Effector memory CD4-positive, alpha-beta T cell (primary cell): ENCODE measurements at places on chromosomes 5 and 9.

- DNase-seq: no peak
These were observed 1.5 kb downstream of the COL27A1 start for GRCh38 chr9:114156657-114157421.

GRCh38 chr9:27189426-27189825 lies 80.4 kb downstream of the TEK start:
- no peak for DNase-seq

DNA sequence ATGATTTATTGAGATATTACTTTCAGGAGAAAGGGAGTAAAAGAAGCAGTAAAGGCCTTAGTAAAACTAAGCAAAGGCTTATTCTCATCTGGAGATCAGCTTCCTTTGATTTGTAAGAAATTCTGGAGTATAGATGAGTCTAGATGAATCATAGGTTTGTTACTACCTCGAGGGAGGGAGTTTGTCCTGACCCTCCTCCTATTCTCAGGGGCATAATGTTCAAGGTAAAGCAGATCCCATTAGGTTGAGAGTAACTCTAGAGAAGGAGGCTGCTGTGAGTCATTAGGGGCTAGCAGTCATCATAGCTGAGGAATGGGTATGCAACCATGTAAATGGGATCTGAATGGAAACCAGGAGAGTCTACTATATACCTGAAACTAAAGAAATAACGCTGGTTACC lies 155.5 kb upstream of the MOCS2 start:
- DNase-seq: no peak

GRCh38 chr5:1749346-1750124 lies 50.1 kb downstream of the MRPL36 start:
- no peak for DNase-seq

- DNase-seq: no peak
These were observed 85.1 kb upstream of the GRHPR start for GRCh38 chr9:37337301-37337890.

GRCh38 chr9:129223551-129224208 lies 45.6 kb upstream of the IER5L start:
- no peak for DNase-seq

GRCh38 chr5:174271316-174271715 lies 225.8 kb downstream of the NSG2 start:
- DNase-seq: no peak

- no peak for DNase-seq
These were observed 38.8 kb downstream of the CARTPT start for GRCh38 chr5:71757590-71758543.

- DNase-seq: no peak
These were observed 83.3 kb downstream of the GIN1 start for GRCh38 chr5:103036601-103037000.

DNA sequence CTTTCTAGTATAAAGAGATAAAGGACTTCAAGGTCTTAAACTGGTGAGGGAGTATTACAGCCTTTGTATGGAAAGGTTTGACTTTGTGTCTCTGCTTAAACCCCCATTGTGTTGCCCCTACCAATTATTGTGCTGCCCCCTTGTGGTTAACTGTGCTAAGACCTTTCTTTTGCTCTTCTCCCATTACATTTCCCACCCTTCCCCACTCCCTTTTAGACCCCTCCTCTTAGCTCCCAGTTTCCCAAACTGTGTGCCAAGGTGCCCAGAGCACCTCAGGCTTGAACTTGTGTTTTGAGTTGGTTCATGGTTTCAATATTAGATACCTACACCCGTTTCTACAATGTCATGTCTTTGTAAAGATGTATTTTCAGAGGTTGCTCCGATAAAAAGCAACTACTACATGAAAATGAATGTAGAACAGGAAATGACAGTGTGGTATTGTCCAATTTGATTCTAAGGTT lies 2.9 kb downstream of the JAK2 start:
- peak; percentile 5 for DNase-seq

GRCh38 chr5:42321785-42322184 lies 101.5 kb upstream of the GHR start:
- DNase-seq: no peak

DNA sequence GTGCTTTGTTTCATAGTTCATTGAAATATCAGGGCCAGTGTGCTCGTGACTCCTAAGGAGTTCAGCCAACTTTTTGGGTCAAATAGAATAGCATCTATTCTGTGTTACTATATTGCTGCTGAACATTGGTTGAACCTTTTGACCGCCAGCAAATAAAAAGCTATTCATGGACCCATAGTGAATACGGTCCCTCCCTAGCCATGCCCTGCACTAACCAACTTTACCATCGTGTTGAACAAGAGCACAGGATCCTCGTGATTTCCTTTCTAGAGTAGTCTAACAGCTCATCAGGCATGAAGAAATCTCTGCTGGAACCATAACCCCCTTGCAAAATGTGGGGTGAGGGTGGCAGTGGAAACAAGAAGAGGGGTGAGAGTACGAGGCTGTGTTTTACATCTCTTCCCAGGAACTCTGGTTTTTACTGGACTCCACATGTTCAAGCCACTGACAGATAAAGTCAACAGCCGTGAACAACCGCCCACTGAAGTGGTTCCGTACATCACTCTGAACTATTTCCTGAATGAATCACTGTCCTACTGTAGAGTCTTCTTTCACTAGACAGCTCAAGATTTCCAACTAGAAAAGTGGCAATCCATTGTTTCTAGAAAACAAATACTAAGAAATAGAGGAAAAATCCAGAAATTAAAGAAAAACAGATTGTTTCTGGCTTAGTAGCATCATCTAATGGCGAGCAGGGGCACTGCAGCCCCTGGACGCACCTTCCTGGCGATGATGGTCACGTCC lies 70.1 kb upstream of the SPATA31E1 start:
- no peak for DNase-seq

GRCh38 chr5:134267366-134268018 lies 41.6 kb upstream of the PPP2CA start:
- no peak for DNase-seq

- no peak for DNase-seq
These were observed 244.2 kb downstream of the EBF1 start for GRCh38 chr5:158855510-158855909.

- DNase-seq: no peak
These were observed 24.2 kb downstream of the CORO2A start for GRCh38 chr9:98168153-98168780.

GRCh38 chr9:92179286-92180001 lies 64.2 kb upstream of the SPTLC1 start:
- DNase-seq: no peak

GRCh38 chr5:171639966-171640365 lies 145.7 kb upstream of the SMIM23 start:
- no peak for DNase-seq

- no peak for DNase-seq
These were observed 169.2 kb downstream of the HSPA4 start for GRCh38 chr5:133220851-133221674.

- no peak for DNase-seq
These were observed 172.8 kb upstream of the FSTL4 start for GRCh38 chr5:133785182-133785581.

- DNase-seq: no peak
These were observed 476.8 kb upstream of the CYLC2 start for GRCh38 chr9:102518324-102518723.

- DNase-seq: no peak
These were observed 50.4 kb downstream of the POC5 start for GRCh38 chr5:75666801-75667200.

- no peak for DNase-seq
These were observed 12.5 kb downstream of the RGS3 start for GRCh38 chr9:113475992-113476391.

DNA sequence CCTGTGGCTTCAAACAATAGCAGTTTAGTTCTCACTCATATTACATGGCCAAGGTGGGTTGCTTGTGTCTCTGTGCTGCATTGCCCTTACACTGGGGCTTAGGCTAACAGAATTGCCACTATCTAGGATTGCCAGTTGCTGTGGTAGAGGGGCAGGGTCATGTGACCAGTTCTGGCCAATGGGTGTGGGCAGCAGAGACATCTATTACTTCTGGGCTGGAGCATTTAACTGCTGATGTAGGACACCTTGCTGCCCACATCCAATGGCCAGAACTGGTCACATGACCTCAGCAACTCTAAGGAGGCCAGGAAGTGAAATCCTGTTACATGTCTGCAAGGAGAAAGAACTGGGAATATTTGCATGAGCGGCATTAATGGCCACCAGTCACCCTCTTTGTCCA lies 199.3 kb downstream of the C9orf152 start:
- DNase-seq: no peak

DNA sequence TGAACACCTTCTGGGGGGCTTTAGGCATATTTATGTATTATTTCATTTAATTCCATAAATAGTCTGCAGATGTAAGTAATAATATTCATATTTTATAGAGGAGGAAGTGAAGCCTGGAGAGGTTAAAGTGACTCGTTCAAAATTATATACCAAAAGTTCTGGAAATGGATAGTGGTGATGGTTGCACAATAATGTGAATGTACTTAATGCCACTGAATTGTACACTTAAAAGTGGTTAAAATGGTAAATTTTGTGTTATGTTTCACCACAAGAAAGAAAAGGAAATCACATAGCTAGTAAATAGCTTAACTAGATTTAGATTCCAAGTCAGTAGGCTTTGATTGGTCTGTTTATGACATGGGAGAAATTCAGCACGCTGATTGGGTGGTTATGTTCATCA lies 13.0 kb upstream of the TMEFF1 start:
- DNase-seq: no peak

DNA sequence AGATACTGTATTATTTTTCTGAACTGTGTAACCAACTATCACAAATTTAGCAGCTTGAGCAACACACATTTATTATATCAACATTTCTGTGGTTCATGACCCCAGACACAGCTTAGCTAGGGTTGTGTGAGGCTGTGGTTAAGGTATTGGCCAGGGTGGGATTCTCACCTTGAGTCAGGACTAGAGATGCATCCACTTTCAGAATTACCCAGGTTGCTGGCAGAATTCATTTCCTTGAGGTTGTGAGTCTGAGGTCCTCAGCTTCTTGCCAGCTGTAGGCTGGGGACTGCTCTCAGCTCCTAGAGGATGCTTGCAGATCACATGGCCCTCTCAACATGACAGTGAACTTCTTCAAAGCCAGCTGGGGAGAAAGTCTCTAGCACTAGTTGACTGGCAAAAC lies 122.5 kb upstream of the RASGRF2 start:
- DNase-seq: no peak

DNA sequence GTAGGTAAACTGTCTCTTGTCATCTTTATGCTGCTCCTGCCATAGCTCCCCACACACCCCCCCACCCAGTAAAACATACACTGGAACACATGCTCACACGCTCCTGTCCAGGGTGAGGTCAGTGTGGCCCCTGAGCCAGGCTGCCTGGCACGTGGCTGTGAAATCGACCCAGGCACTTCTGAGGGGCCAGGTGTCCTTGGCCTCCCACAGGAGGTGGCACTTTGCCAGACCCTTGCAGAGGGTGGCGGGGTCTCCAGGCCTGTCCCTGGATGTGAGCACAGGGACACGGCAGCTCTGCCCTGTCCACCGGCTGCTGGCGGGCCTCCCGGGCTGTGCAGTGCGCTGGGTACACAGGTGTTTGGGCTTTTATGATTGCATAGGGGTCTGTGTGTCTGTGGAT lies 10.0 kb upstream of the CRB2 start:
- DNase-seq: no peak

GRCh38 chr9:131282688-131283422 lies 6.5 kb upstream of the FAM78A start:
- DNase-seq: no peak

DNA sequence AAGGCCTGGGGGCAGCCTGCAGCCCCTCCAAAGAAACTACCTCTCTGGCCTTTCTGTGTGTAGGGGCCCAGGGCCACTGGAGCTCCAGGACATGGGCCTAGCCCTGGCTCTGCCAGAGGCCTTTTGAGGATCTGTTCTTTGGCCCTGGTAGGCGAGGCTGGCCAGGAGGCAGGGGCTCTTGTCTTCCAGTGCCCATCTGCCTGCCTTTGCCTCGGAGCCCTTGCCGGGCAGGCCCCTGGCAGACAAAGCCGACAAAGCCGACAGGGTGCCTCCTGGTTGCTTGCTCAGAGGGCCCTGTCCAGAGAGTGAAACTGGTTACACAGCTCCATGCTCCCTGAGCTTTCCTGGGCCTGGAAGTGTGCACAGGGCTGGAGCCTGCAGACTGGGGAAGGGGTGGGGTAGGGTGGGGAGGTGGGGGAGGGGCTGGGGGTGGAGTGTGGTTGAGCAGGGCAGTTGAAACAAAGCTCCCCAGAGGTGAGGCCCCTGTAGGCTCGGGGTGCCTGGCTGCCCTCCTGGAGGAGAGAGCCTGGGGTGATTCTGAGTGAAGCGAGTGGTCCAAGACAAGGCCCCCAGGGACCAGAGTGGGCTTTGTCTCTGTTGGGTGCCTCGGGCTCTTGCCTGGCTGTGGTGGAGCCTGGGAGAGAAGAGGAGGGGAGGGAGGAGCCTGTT lies 29.3 kb downstream of the PTPA start:
- no peak for DNase-seq

DNA sequence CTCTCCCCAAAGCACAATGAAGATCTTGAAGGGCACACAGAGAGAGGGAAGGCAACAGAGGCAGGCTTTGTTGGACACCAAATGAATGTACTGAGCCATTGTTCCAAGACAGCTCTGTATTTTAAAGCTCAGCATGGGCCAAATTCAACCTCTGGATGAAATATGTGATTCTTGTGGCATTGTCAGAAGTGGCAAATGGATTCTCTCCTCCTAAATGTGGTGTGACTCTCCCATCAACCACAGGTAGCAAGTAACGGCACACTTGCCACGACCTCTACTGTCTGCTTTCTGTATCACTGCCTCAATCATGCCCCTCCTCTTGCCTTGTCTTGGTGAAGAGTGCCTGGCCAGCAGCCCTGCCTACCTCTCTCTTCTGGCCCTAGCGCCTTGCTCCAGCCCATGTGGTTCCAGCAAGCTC lies 6.1 kb upstream of the MOB3B start:
- no peak for DNase-seq

GRCh38 chr5:55900068-55900467 lies 48.9 kb downstream of the IL31RA start:
- no peak for DNase-seq

DNA sequence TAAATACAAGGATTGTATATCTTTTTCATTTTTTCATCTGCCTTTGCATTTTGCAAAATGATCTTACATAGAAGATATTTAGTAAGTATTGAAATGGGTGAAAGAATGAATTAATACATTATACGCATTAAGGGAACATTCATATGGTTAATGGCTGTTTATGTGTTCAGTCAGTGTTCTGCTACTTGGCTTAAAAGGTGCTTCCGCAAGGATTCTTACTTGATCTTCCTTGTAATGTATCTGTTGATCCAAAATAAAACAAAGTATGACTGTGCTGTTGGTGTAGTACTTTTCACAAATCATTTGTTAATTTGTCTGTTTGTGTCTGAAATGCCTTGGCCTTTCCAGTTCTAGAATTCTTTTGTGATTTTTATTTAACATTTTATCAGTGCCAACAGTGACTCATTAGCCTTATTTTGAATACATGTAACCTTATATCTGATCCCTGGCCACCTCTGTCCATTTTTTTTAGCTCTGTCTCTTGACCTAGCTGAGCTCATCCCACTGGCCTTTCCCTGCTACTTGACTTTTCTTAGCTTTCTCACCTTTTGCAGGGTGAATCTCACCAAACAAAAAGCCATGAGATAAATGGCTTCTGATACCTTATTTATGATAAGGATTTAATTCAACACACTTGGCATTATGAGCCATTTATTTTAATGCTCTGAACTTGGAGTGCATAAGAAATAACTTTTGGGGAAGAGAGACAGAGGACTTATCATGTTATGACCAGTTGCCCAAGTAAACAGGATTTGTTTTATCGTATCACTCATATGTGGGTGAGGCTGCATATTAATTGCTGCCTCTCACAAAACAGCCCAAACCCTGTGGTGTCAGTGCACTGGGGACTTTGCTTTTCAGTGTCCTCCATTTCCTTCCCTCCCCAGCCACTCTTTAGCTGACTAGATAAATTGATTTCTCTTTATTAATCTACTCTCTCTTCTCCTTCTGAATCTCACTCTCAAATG lies 340.3 kb downstream of the KDM4C start:
- no peak for DNase-seq

GRCh38 chr5:170301981-170302652 lies 4.5 kb upstream of the LCP2 start:
- DNase-seq: no peak
